ENCODE measurements at places on chromosomes 6 and 20.

GRCh38 chr6:140276719-140277118 lies 902.3 kb upstream of the CITED2 start:
- DNase-seq: no peak

- no peak for DNase-seq
These were observed 34.4 kb downstream of the RRBP1 start for GRCh38 chr20:17647391-17648314.

GRCh38 chr6:100622907-100623692 lies 158.4 kb upstream of the SIM1 start:
- DNase-seq: no peak

DNA sequence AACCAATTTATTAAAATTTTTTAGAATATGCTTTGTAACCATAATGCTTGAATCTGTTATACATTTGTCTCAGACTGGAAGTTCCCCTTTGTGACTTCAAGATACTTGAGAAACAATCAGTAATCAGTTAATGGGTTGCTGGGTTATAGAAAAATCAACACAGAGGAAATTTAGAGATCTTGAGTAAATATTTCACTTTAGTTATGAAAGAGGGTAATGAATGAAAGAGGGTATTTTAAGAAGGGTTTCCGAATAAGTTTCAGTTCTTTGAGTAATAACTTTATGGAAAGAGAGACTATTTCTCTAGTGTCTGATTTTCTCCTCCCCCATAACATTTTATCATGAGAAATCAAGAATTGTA lies 21.4 kb downstream of the ZFAND3 start:
- no peak for DNase-seq

GRCh38 chr6:167106406-167106805 lies 16.5 kb upstream of the CCR6 start:
- no peak for DNase-seq

DNA sequence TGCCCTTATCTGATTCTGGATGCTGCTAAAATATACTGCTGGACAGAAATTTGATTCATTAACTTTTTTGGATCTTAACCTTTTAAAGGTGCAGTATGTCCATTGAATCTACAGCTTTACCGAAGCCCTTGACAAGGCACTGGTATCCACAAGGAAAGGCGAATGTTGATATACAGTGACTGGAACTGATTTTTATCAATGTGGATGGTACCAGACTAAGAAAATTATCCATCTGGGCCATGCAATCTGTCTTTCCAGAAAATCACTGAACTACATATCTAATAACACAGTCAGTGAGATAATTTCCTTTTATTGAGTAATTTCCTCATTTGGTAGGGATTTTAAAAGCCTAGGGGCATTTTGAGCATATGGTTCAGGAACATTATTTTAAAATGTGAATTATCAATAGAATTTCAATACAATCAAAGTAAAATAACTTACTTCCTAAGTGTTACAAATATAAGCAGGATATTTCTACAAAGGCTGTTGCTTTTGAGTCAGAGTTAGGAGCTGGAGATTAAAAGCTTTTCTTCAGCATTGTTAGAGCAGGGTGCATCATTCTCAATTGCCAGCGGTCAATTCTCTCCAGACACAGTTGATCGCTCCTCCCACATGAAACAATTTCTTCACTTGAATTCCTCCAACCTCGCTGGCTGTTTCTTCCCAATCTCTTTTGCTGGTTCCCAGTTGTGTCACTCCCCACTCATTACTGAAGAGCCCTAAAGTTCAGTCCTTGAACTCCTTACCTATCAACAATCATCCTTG lies 585.3 kb upstream of the FLRT3 start:
- DNase-seq: no peak

DNA sequence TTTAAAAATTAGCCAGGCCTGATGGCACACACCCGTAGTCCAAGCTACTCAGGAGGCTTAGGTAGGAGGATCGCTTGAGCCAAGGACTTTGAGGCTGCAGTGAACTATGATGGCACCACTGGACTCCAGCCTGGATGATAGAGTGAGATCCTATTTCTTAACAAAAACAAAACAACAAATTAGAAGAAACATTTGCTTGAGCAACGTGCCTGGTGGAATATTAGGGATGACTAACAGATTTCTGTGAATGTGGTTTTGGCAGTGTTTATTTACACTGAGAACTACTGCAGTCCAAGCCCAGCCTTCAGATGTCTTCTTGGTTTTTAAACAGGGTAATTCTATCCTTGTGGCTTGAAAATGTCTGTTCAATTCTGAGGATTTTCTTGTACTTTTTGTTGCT lies 9.2 kb downstream of the PPP1R3G start:
- no peak for DNase-seq

DNA sequence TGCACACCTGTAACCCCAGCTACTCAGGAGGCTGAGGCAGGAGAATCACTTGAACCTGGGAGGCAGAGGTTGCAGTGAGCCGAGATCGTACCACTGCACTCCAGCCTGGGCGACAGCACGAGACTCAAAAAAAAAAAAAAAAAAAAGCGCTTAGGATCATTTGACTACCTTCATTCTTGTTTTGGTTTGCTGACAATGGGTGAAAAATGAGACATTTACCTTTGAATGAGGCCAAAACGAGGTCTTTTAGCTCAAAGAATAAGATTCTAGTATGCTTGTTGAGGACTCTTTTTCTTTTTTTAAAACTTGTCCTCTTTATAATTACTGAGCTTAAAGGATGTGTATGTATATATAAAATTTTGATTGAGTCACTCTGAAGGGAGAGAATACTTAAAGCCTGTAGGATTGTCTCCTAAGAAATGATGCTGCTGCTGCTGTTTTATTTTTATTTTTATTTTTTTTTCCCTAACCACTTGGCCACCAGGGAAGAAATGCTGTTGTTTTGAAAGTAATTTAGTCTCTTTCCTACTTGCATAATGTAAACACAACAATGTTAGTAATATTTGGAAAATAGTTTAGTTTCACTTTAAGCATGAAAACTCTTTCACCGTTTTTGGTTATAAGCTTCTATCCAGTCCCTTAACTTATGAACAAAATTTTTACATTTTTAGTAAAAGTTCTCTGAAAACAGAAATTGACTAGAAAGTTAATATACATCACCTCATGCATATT lies 7.9 kb downstream of the UBR2 start:
- no peak for DNase-seq

DNA sequence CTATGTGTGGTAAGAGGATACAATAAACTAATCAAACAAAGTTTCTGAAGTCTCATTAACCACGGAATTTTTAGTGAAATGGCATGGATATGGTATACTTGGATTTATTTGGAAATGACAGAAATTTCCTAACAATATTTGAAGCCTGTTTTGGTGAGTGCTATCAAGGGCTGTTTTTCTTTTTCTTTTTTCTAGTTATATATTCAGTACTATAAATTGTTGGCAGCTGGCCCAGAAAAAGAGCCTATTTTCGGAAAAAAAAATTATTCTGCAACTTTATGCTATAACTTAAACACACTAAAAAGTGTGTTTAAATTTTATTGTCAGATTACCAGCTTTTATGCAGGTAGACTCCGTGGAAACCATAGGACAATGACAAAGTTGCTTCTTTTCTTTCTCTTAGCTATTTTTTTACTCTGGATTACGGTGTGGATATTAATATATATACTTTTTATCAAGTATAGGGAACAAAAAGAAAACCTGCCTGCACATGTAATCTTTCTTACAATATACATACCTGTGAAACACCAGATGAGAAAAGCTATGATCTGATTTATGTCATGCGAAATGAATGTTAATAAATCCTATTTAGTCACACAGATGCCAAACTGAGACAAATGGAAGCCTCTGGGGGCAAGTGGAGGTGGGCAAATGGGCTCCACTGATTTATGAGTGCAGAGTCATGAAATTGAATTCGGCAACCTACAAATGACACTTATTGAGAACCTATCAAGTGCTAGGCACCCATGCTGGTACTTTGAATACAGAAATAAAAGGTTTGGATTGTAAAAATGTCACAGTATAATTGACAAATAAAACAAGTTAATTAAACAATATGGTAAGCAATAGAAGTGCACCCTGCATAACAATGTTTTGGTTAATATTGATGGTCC lies 919.5 kb upstream of the FLRT3 start:
- DNase-seq: no peak

- DNase-seq: no peak
These were observed 649 bp upstream of the BPIFB1 start for GRCh38 chr20:33282196-33282934.

GRCh38 chr6:2042956-2043648 lies 202.3 kb downstream of the GMDS start:
- DNase-seq: no peak

DNA sequence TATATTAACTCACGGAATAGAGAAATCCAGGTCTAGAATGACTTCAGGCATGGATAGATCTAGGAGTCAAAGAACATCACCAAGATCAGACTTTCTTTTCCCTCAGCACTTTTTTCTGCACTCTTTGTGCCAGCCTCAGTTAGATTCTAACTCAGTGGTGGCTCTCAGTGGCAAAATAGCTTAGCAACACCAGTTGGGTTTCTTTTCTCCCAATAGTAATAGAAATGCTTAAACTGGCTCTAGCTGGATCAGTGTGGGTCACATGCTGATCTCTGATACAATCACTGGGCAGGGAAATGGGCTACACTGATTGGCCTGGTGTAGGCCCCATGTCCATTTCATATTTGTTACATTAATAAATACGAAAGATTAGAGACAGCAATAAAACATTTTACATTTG lies 44.2 kb upstream of the ARFGEF2 start:
- DNase-seq: no peak

Data from stimulated activated CD4-positive, alpha-beta T cell treated with anti-CD3 and anti-CD28 coated beads, Interleukin-12 subunit alpha, Interleukin-12 subunit beta, amount 100 ng/mL, for 4 hours (primary cell).